ENCODE measurements at places on chromosomes 6 and 20. TPM values are rescaled to one million over a fixed set of nuclear protein-coding genes. Genes with fewer than 3 reads are reported as not detected.

Gene ARMC2
- 7.5 TPM for total RNA-seq

GRCh38 chr20:62307226-62308101 lies 4.7 kb downstream of the ADRM1 start:
- no peak for DNase-seq
- H3K4me1 ChIP-seq: peaks cover 23% of the 10 kb centered on the region
- H3K27ac ChIP-seq: no peak overlapping the region
- no peaks in the 10 kb centered on the region for H3K27me3 ChIP-seq
- H3K4me3 ChIP-seq: no peak overlapping the region
- no peaks in the 10 kb centered on the region for H3K36me3 ChIP-seq

Gene SAMD10
- total RNA-seq: 86.2 TPM

DNA sequence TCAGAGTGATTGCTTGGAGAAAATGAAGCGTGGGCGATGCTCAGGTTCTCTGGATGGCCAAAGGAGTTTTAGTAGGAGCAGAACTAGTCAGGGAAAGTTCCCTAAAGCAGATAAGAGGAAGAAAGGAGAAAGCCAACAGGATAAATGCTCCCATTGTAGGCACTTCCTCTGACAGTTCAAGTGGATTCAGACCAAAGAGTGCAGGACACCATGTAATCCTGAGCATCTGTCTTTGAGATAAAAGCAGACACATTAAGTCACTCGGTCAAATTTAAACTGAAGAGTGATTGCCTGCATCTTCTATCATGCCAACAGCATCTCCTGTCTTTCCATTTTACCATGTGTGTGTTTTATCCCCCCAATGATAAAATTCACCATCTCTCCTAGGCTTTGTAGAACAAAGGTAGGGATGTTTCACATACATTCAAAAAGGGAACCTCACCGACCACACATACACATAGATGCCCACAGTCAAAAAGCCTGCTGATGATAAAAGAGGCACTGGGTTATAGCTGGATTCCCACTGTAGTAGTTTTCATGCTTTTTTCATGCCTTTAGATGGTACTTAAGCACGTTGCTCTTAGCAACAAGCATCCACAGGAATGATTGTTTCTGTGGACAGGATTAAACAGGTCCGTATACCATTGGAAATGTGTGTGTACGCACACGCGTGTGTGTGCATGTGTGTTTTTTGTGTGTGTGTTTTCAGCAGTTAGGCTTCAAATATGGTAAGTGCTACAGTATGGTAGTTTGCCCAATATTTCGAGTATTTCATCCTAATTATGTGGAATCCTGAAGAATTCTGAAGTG lies 7.0 kb downstream of the GRIK2 start:
- no peak overlapping the region for H3K4me3 ChIP-seq
- no peaks in the 10 kb centered on the region for H3K4me1 ChIP-seq

Measured in transverse colon (tissue), 4 donors.